GM04503 (cell line): ENCODE measurements at places on chromosomes 1 and 21.

GRCh38 chr1:26768755-26769154 is 19.0 kb upstream of the PIGV start:
- peak; percentile 83 for DNase-seq

GRCh38 chr21:35128536-35128935 is 79.4 kb upstream of the RUNX1 start:
- no peak for DNase-seq

- DNase-seq, result no peak
Measured at GRCh38 chr21:38495696-38496095, 2.6 kb downstream of the ERG start.

- no peak for DNase-seq
Measured at GRCh38 chr1:147551036-147551435, 9.7 kb downstream of the BCL9 start.

GRCh38 chr1:234617131-234617985 is 7.4 kb upstream of the IRF2BP2 start:
- peak; percentile 89 for DNase-seq

GRCh38 chr1:2088458-2088857 is 38.2 kb downstream of the PRKCZ start:
- DNase-seq, result peak; percentile 53

DNA sequence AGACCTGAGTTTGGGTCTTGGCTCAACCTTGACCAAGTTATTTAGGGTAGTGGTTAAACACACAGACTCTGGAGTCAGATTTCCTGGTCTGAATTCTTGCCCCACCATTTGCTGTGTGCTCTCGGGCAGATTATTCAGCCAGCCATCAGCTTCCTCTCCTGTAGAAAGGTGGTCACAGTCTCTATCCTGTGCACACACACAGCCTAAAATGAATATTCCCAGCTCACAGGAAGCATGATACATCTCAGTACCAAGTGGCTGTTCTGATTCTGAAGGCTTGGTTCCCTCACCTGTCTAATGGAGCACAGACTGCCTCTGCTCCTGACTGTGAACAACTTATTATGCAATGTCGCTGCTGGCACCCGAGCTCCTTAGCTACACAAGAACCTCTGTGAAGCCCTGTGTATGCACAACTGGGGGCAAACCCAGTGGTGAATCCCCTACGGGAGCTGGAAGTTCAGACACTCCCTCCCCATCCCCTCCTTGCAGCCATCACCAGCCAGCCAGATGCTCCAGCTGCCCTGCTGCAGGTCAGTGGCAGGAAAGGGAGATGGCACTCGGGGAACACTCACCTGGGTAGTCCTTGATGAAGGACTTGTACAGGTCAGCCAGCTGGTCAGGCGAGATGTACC is 13.7 kb downstream of the ENO1 start:
- no peak for DNase-seq

DNA sequence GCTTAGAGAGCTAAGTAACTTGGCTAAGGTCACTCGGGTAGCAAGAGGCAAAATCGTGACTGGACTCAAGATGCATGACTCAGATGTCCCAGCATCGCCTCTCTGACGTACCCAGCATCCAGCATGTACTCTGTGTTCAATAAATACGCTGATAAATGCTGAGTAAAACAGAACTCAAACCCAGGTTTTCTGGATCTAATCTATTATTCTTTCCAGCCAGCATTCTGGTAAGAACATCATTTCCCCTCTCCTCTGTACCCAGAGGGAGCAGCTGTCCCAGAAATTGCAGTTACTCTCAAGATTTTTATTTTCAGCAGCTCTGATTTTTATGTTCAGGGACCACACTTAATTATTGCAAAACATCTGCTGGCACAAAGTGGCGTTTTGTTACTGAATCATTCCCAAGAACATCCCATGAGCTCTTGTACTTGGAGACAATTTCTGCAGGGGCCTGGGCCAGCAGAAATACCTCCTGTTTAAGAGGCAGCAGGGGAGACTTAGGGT is 249.0 kb downstream of the PRDM2 start:
- DNase-seq, result no peak

GRCh38 chr1:5611431-5611830 is 380.8 kb downstream of the NPHP4 start:
- DNase-seq, result no peak

DNA sequence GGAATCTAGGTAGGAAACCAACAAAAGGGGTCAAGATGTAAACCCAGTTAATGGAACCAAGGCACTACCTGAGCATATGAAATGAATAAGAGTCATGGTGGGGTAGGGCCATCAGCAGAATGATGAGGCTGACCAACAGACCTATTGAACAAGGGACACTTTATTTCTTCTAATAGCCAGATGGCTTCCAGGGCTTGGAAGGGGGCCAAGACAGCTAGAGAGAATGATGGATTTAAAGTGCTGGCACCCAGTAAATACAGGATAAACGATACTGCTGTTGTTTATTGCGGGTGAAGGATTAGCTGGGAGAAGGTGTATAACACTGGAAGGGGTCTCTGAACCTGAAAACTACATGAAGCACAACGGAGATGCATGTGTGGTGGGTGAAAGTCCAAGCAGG is 15.6 kb downstream of the DDAH1 start:
- no peak for DNase-seq

- DNase-seq, result no peak
Measured at GRCh38 chr1:119674835-119675289, 26.8 kb upstream of the ZNF697 start.

GRCh38 chr1:178664278-178664677 is 60.8 kb upstream of the RALGPS2 start:
- no peak for DNase-seq

DNA sequence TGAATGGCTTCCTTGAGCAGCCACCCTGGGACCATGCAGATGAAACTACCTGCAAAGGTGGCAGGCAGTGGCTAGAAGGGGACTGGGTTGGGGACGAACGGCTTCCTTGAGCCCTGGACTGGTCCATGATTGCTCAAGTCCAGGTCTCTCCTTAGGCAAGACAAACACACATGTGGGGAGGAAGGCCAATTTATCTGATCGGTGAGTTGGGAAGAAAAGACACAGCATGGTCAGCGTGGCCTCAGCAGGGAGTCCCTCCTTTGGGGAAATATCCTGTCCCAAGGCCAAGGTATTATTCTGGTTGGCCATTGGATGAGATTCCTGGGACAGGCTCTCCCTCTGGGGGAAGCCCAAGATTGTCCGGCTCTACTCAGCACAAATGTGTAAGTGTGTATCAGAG is 116.3 kb upstream of the ERG start:
- no peak for DNase-seq

DNA sequence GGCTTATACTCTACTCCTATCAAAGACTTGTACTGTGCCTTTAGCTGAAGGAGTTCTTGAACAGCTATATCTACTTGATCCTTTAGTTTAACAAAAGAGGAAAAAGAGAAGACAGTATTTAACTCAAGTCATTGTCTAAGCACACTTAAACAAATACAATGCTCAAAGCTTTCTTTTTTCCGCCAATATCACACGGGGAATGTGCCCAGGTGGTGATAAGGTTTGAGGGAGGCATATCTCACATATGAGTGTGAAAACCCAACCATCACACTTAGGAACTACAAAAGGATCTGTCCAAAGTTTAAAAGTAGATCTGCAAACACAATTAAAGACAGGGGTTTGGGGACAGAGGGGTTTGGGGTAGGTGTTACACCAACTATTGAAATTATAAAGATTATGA is 59.0 kb upstream of the SLC30A10 start:
- no peak for DNase-seq

DNA sequence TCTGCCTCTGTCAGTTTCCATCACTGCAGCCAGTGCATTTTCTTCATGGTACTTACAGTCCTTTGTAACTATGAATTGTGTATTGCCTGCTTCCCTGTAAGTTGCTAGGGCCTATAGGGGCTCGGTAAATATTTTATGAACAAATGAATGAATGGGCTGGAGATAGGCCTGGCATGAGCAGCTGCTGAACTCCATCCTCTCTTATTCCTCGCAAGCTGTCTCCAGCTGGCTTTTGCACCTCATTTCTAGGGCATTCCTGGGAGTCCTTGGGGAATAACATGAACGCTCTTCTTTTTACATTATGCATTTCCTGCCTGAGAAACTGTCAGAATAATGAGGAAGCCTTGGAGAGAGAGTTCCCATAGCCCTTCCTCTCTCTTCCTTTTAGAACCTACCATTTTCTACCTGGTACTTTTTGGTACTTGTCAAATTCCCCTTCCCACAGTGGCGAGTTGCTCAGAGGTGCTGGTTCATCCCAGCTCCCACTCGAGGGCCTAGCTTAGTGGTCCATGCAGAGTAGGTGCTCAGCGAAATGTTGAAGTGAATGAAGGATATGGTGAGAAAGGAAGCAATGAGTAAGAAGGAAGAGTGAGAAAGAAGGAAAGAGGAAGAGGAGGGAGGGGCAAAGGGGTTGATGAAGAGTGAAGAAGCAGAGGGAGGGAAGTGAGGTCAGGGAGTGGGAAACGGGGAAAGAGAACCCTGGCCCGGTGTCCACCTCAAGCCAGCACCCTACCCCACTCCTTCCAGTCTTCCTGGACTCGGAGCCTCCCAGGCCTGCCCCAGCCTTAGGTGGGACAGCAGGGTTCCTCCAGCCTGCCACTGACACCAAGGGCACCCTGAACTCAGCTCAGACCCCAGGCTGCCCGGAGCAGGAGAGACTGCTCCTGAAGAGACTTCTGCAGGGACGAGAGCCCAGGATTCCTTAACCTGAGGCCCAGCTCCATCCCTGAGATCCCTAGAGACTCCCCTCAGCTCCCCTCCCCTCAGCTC is 29.6 kb downstream of the KCNC4 start:
- no peak for DNase-seq

DNA sequence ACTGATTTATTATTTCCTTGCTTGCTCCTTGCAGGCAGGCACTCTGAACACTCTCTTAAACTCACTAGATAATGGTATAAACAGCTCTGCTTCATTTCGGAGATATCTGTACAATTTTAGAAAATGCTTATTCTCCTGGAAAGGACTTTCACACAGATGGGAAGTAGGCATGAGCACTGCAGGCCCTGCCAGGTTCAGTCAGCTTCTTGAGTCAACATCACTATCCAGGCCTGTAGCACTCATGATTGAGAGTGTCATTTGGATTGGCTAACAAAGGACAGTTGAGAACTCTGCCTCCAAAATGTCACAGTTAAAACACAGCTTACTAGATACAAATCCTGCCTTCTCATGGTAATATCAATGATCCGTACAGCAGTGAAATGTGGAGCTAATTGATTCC is 181.9 kb downstream of the CYYR1 start:
- no peak for DNase-seq
